ENCODE measurements at places on chromosomes 4 and X. TPM values are rescaled to one million over a fixed set of nuclear protein-coding genes. Genes with fewer than 3 reads are reported as not detected.

Gene WDR17
- total RNA-seq: 6.3 TPM

DNA sequence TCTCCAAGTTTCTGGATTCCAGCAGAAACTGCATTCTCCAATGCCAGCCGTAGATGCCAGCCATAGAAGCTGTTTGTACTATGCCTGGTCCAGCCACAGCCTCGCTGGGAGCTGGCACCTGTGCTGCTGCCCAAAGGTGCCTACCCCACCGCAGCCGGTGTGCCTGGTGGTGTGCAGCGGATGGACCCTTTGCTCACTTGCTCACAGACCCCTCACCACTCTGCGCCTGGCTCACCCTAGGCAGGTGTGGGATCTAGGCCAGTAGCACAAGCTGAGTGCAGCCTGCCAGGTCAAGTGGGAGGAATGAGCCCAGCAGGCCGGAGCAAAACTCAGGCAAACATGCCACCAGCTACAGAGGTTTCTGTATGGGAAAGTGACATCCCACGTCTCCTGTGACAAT is 463.2 kb downstream of the ADGRL3 start:
- H3K36me3 ChIP-seq: peaks cover 6% of the 10 kb centered on the region
- H3K4me1 ChIP-seq: no peaks in the 10 kb centered on the region
- no peak overlapping the region for H3K27ac ChIP-seq
- H3K4me3 ChIP-seq: no peak overlapping the region

GRCh38 chr4:164734484-164734883 is 19.4 kb upstream of the SMIM31 start:
- H3K4me3 ChIP-seq: no peak overlapping the region
- no peaks in the 10 kb centered on the region for H3K4me1 ChIP-seq
- DNase-seq: no peak
- H3K27ac ChIP-seq: no peak overlapping the region

Gene VEGFC
- total RNA-seq: not detected

Gene HEPH
- total RNA-seq: 2.2 TPM

DNA sequence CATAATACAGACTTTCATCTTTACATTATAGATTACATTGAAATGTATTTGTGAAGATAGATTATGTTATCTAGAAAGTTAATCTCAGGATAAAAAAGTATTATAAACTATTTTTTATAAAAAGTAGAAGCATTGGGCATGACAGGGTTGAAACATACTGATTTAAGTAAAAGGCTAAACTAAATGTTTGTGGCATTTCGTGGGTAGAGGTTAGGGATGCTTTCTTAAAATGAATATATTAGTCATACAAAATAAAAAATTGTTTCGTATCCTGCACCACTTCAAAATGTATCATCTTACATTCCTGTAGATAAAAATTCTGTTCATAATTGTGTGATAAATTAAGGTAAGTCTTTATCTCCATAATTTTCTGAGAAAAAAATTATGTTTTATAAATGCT is 603.6 kb downstream of the SPRY1 start:
- H3K27me3 ChIP-seq: no peaks in the 10 kb centered on the region
- H3K36me3 ChIP-seq: no peaks in the 10 kb centered on the region
- no peak overlapping the region for H3K4me3 ChIP-seq

DNA sequence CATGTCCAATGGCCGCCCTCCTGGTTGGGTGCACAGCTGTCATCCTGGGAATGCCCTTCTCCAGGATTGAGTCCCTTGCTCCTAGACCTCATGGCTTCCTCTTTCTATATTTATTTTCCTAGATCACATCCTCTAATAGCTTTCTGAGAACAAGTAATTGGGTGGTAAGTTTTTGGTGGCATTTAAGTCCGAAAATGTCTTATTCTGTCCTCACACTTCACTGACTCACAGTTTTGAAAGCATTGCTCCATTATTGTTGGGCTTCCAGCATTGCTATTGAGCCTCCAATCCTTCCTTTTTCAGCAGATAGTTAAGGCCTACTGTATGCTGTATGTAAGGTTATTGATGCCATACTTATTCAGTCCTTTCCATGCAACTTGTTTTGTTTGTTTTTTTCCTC is 25.9 kb downstream of the PGM2 start:
- H3K4me1 ChIP-seq: no peaks in the 10 kb centered on the region
- DNase-seq: no peak
- H3K4me3 ChIP-seq: no peak overlapping the region
- no peaks in the 10 kb centered on the region for H3K36me3 ChIP-seq
- H3K27me3 ChIP-seq: peaks cover 2% of the 10 kb centered on the region

- no peaks in the 10 kb centered on the region for H3K4me1 ChIP-seq
- DNase-seq: no peak
- no peak overlapping the region for H3K27ac ChIP-seq
- H3K27me3 ChIP-seq: peaks cover 5% of the 10 kb centered on the region
- H3K4me3 ChIP-seq: no peak overlapping the region
Measured at GRCh38 chr4:106775636-106776035, 260.5 kb downstream of the DKK2 start.
